ENCODE measurements at places on chromosomes 1 and 21.

DNA sequence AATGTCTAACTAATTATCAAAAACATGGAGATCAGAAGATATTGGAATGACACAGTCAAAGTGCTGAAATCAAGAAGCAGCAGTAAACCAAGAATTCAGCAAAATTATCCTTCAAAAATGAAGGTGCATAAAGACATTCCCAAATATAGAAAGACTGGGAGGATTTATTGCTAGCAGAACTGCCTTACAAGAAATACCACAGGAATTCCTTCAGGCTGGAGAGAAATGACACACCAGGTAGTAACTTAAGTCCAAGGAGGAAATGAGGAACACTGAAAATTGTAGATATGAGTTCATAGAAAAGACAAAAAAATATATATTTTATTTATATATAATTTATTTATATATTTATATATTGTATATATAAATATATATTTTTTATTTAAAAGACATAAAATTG, 217.2 kb downstream of the RPS6KC1 start:
- DNase-seq = no peak

- no peak for DNase-seq
These were observed 81.6 kb downstream of the PRKAA2 start for GRCh38 chr1:56726706-56727105.

DNA sequence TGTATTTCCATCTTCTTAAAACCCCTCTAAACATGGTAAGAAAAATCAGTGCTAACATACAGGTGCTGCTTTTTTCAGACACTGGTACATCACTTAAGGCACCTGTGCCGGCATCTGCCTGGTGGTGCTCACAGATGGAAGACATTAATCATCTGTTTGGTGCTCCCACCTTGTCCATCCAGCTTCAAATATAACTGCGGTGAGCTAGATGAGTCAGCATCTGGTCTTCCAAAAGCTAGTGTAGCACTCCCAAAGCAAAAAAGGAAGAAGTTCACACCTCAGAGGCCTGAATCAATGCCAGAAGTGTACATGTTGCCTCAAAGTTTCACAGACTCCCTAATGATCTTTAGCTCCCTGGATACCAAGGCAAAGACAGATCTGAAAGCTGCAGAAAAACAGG, 44.4 kb downstream of the TM2D1 start:
- no peak for DNase-seq

DNA sequence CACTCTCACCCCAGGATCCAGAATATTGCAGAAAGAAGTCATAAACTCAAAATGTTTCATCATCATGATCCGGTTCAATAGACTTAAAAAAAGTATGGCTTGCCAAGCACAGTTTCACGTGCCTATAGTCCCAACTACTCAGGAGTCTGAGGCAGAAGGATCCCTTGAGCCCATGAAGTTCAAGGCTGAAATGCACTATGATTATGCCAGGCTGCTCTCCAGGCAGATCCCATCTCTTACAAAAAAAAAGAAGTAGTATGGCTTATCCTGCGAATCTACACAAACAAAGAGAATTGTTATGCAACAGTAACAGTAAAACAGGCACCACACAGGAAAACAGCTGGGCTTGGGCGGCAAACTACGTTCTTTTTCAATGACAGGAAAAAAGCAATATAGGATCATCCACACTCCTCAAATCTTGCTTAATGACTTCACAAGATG, 76.2 kb downstream of the EIF4G3 start:
- peak; percentile 70 for DNase-seq

DNA sequence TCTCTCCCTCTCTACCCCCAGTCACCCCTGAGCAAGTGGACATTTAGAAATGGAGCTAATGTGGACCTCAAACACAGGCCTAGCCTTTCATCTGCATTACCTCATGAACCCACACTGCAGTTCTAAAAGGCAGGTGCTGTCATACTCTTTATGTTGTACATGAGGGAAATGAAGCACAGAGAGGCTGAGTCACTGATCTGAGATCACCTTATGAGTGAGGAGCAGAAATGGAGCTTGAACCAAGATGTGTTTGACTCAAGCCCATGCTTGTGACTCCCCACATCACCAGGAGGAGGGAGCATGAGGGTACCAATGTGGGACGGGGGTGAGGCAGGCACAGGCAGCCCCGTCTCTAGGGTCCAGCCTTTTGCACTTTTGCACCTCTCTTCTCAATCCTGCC, 702.8 kb downstream of the PTPRU start:
- no peak for DNase-seq

All from inflammatory macrophage (primary cell).